ENCODE measurements at places on chromosomes 2 and 18.

GRCh38 chr2:88614497-88615157 is 12.6 kb downstream of the EIF2AK3 start:
- no peak for DNase-seq

GRCh38 chr2:161381546-161381945 is 34.6 kb upstream of the TBR1 start:
- DNase-seq, result no peak

DNA sequence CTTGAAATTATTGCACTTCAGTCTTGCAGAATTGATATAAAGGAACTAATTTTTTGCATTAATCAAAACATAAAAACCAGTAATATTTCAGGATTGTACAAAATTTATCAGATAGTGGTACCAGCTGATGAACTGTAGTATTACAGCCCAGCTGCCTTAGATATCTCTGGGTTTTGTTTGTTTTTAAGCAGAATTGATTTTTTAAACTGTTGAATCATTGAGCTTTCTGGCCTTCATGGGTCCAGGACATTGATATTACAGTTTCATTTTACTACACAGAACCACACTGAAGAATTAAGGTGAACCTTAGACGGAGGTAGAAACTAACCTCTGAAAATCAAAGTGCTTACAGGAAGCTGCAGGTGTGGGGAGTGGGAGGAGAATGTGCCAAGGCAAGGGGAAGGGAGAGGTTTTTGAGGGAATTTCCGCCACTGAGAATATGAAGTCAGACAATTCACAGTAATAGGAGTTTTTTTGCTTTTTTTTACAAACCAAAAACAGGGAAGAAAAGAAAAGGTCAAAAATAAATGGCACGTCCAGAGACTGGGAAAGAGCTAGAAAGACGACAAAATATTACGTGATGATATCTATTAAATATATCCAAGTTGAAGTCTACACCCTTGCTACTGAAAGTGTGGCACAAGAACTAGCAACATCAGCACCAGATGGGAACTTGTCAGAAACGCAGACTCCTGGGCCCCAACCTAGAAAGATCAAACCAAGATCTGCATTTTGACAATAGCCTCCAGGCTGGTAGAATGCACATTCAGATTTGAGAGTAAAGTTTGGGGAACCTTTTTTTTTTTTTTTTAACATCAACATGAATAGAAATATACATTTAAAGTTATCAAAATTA is 40.8 kb upstream of the SPAG16 start:
- DNase-seq, result no peak

DNA sequence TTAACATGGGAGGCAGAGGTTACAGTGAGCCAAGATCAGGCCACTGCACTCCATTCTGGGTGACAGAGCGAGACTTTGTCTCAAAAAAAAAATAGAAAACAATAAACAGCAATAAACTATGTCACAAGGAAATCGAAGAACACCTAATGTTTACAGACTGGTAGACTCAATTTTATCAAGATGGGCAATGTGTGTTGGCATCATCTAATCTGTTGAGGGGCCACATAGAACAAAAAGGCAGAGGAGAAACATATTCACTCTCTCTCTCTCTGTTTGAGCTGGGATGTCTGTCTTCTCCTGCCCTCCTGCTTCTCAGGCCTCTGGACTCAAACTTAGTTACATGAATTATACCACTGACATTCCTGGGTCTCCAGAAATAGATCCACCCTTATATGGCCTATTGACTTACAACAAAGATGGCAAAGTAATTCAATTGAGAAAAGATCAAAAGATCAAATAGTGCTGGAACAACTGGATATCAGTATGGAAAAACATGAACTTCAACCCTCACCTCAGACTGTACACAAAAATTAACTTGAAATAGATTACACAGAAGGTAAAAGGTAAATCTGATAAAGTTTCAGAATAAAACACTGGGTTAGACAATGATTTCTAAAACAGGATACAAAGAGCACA is 703.8 kb upstream of the CRIM1 start:
- no peak for DNase-seq

DNA sequence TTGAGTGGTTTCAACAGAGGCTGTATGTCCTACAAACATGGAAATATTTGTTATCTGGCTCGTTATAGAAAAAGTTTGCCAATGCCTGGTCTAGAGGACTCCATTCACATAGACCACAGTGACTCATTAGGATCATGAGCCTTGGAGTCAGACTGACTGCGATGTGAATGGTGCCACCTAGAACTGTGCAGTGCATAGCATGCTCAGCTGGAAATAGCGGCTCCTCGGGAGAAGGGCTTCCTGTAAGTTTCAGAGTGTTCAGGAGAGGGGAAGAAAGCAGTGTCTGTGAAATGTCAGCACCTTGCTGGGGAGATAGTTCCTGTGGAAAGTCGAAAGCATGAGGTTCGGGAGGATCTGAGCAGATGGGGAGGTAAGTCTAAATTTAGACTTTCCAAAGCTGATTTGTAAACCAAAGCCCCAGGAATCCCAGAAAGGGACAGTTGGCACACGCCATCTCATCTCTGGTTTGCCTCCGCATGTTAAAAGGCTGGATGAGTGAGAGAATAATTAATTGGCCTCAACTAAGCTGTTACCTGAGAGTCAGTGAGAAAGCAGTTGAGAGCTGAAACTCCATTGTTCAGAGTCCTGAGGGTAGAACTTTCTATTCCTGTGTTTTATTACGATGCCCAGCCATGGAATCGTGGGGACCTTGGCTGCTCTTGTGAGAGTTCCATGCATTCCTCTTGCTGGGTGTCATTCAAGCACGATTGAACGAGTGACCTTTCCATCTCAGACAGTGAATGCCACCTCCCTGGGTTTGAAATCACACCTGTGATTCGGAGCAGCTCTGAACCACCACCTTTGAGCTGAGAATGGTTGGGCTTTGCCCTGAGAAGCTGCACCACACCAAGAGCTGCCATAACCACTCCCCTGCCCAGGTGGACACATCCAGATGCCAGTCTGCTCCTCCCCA is 99.5 kb downstream of the MAPK4 start:
- DNase-seq, result no peak

- DNase-seq, result no peak
Observed at GRCh38 chr18:30280861-30281470, 761.6 kb downstream of the DSC3 start.

DNA sequence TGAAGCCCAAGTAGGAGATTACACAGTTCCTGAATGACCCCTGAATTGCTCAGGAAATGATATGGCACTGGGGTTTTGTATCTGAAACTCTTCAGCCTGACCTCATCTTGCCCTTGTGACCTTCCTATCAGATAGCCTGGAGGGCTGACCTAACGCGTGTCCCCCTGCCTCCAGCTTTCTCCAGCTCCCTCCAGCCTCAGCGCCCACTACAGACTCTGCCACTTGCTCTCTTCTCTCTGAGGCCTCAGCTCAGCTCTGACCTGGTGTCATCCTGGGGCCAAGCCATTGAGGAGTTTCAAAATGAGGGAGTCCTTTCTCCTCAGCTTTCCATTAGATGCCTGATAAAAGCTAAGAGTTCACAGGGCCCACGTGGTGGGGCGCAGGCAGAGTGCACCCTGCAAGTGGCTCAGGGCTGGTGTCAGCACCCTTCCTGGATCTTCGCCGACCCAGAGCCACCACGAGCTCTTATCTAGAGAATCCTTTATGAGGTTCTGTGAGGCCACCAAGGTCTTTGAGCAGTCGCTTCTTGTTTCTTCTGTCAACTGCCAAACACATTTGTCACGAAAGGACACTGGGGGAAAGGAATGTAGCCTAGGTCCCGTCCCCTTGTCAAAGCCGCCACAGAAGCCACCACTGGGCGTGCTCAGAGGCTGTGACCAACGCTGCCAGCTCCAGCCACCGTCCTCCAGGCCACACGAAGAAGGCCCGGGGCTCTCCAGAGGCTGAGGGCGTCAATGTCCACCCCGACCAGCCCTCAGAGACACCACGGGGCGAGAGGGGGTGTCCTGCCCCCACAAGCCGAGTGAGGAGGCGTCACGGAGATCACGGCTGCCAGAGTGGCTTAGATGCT is 131.3 kb upstream of the GPC1 start:
- DNase-seq, result no peak

- DNase-seq, result no peak
Observed at GRCh38 chr2:127308586-127309138, 14.7 kb upstream of the ERCC3 start.

- no peak for DNase-seq
Observed at GRCh38 chr2:158507679-158508078, 50.9 kb downstream of the PKP4 start.

GRCh38 chr18:28651298-28651697 is 474.4 kb upstream of the CDH2 start:
- DNase-seq, result no peak

- DNase-seq, result no peak
Observed at GRCh38 chr2:52258038-52258437, 1226.1 kb upstream of the NRXN1 start.

GRCh38 chr2:68734688-68735525 is at the start of gene ARHGAP25:
ARHGAP25 (plus strand) TSS chr2:68734811; CDS start chr2:68735200, 389 bp downstream.
- no peak for DNase-seq

DNA sequence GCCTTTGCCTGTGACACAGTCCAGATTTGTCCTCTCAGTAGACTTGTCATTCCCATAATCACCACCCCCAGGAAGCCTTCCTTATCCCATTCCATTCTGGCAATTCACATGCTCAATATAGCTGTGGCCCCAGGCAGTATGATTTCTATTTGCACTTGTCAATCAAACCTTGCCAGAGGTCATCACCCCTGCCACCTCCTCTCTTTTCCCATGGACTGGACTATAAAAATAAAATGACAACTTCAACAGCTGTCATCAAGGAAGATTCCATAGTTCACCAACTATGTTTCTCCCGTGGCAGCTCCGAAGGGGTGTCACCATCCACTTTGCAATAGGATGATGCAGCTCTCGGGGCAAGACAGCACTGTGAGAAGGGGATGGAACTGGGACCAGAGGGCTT is 255.7 kb downstream of the CELF4 start:
- no peak for DNase-seq

GRCh38 chr2:227163485-227163997 is 464 bp downstream of the COL4A4 start:
- no peak for DNase-seq

GRCh38 chr2:88729061-88729745 is 37.7 kb downstream of the RPIA start:
- DNase-seq, result no peak

Measured in frontal cortex (tissue), 4 donors.